Tibial artery (tissue), 4 donors: ENCODE measurements at places on chromosomes 13 and 19.

DNA sequence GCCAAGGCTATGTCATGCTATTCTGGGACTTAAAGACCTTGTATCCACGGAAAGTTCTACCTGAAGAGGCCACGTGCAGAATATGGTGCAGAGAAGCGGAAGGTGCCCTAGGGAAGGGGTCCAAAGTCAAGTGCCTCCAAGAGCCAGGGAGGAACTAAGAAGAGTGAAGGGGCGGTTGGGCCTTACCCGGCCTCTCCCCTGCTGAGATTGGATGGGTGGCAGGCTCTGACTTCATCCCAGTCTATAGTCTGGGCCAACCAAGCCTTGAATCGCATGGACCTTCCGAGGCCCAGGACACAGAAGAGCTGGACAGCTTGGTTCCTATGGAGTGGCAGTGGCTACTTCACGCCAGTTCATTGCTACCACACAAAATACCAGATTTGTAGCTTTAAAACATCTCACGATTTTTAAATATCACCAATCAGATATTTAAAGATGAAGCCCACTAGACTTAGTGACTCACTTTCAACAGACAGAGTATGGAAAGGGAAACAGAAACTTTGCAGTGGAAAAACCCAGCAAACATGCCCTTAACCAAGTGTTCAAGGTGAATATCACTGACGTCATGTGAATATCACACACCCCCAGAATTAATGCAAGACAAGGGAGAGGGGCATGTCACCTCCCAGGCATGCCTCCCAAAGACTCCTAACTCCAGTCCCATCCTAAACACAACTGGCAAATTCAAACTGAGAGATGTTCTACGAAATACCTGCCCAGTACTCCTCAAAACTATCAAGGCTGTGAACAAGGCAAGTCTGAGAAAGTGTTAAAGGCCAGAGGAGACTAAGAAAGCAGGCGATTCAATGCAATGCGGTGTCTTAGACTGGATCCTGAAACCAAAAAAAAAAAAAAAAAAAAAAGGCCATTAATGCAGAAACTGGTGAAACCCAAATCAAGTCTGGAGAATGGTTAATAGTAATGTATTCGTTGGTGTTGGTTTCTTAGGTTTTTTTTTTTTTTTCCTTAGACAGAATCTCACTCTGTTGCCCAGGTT is 10.2 kb downstream of the C19orf12 start:
- peaks cover 49% of the 10 kb centered on the region for H3K36me3 ChIP-seq
- DNase-seq, result no peak
- H3K4me3 ChIP-seq, result no peak overlapping the region
- H3K27me3 ChIP-seq, result no peaks in the 10 kb centered on the region
- H3K27ac ChIP-seq, result no peak overlapping the region

DNA sequence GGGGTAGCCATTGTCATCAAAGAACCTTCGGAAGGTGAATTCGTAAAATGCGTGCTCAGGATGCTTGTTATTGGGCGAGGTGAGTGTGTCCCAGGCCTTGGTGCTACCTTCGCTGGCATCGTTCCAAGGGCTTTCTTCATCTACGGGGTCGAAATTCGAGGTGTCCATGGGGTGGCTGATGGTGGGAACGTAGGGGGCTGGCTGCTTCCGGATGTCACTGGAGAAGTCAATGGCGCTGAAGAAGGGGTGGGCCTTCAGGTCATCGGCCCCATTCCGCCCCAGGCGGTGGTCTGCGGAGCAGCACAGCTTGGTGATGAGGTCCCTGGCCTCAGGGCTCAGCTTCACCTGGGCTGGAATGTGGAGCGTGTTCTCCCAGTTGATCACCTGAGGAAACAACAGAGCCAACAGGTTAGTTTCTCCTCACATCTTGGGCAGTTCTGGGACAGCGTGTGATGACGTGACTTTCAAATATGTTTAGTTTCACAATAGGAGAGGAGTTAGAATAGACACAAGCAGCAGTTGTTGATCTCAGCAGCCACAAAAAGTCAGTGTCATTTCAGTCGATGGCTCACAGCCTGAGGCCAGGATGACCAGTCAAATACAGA is 72.5 kb upstream of the XPO4 start:
- H3K27ac ChIP-seq, result no peak overlapping the region
- H3K4me1 ChIP-seq, result no peaks in the 10 kb centered on the region
- no peaks in the 10 kb centered on the region for H3K27me3 ChIP-seq
- peaks cover 64% of the 10 kb centered on the region for H3K36me3 ChIP-seq

GRCh38 chr13:97386801-97387484 is 47.0 kb upstream of the RAP2A start:
- H3K27ac ChIP-seq, result no peak overlapping the region
- H3K4me1 ChIP-seq, result no peaks in the 10 kb centered on the region
- no peak for DNase-seq
- no peak overlapping the region for H3K4me3 ChIP-seq
- H3K27me3 ChIP-seq, result no peaks in the 10 kb centered on the region

- no peaks in the 10 kb centered on the region for H3K27me3 ChIP-seq
- no peaks in the 10 kb centered on the region for H3K4me1 ChIP-seq
- no peak for DNase-seq
- peaks cover 36% of the 10 kb centered on the region for H3K36me3 ChIP-seq
Measured at GRCh38 chr13:91358387-91358782, 10.9 kb downstream of the MIR17HG start.

GRCh38 chr13:51804295-51805172 is 571 bp upstream of the DHRS12 start:
- DNase-seq, result peak; percentile 40
- peak overlapping the region; percentile 73 for H3K4me3 ChIP-seq
- H3K4me1 ChIP-seq, result peaks cover 58% of the 10 kb centered on the region
- H3K27me3 ChIP-seq, result no peaks in the 10 kb centered on the region

DNA sequence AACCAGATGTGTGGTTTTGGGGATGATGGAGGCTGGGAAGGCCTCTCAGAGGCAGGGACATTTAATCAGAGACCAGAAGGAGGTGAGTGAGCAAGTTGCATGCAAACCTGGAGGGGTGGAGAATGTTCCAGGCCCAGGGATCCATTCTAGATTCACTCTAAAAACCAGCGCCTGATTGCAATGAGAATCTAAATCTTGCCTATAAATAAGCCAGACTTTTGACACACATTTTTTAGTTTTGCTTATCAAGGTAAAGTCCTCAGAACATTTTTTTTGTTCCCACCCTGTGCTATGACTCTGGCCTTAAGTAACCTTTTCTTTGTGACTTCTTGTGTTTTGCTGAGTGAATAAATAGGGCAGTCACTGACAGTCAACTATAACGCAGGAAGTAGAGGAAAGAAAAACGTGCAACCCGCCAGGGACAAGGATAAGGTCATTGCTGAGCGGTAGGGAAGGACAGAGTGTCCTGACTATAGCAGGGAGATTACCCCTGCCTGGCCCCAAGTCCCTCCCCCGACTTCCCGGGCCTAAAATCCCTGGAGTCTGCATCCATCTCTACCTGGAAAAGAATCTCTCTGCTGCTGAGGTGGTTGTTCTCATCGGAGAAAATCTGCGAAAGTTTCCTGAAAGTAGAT is 14.4 kb downstream of the RGL3 start:
- DNase-seq, result no peak
- no peaks in the 10 kb centered on the region for H3K27me3 ChIP-seq
- no peaks in the 10 kb centered on the region for H3K36me3 ChIP-seq
- H3K27ac ChIP-seq, result no peak overlapping the region
- H3K4me3 ChIP-seq, result no peak overlapping the region

- DNase-seq, result no peak
- no peak overlapping the region for H3K27ac ChIP-seq
- H3K4me1 ChIP-seq, result no peaks in the 10 kb centered on the region
Measured at GRCh38 chr13:50055454-50055853, 40.2 kb downstream of the KCNRG start.

- DNase-seq, result no peak
- H3K4me1 ChIP-seq, result peaks cover 29% of the 10 kb centered on the region
- no peaks in the 10 kb centered on the region for H3K27me3 ChIP-seq
Measured at GRCh38 chr19:8512115-8512967, 1.6 kb downstream of the ZNF414 start.

GRCh38 chr13:69291292-69291906 is 816.2 kb upstream of the ATXN8OS start:
- no peaks in the 10 kb centered on the region for H3K36me3 ChIP-seq
- H3K27me3 ChIP-seq, result no peaks in the 10 kb centered on the region
- no peak overlapping the region for H3K27ac ChIP-seq
- H3K4me1 ChIP-seq, result no peaks in the 10 kb centered on the region

- DNase-seq, result peak; percentile 47
- H3K27me3 ChIP-seq, result no peaks in the 10 kb centered on the region
- peak overlapping the region; percentile 72 for H3K4me3 ChIP-seq
- peaks cover 21% of the 10 kb centered on the region for H3K4me1 ChIP-seq
- H3K36me3 ChIP-seq, result no peaks in the 10 kb centered on the region
Measured at GRCh38 chr13:29594303-29594709, 1.2 kb downstream of the SLC7A1 start.

DNA sequence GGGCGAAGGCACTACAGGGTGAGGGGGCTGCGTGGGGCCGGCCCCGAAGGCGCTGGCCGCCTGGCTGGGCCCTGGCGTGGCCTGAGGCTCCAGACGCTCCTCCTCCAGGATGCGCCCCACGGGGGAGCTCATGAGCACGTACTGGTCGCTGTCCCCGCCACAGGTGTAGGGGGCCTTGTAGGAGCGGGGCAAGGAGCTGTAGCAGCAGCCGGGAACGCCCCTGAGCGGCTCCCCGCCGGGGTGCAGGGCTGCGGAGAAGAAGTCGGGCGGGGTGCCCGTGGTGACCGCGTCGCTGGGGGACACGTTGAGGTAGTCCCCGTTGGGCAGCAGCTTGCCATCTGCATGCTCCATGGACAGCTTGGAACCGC is 3.0 kb downstream of the IRS2 start:
- H3K36me3 ChIP-seq, result peaks cover 36% of the 10 kb centered on the region
- DNase-seq, result no peak
- H3K27me3 ChIP-seq, result no peaks in the 10 kb centered on the region
- peaks cover 56% of the 10 kb centered on the region for H3K4me1 ChIP-seq

GRCh38 chr13:50955798-50956197 is 46.2 kb downstream of the RNASEH2B start:
- no peak overlapping the region for H3K4me3 ChIP-seq
- peaks cover 3% of the 10 kb centered on the region for H3K36me3 ChIP-seq
- no peak overlapping the region for H3K27ac ChIP-seq
- H3K4me1 ChIP-seq, result no peaks in the 10 kb centered on the region
- DNase-seq, result no peak

- no peaks in the 10 kb centered on the region for H3K27me3 ChIP-seq
- H3K27ac ChIP-seq, result no peak overlapping the region
- no peak overlapping the region for H3K4me3 ChIP-seq
- peaks cover 5% of the 10 kb centered on the region for H3K4me1 ChIP-seq
- peak; percentile 59 for DNase-seq
Measured at GRCh38 chr19:40360708-40361241, 12.3 kb downstream of the PLD3 start.

DNA sequence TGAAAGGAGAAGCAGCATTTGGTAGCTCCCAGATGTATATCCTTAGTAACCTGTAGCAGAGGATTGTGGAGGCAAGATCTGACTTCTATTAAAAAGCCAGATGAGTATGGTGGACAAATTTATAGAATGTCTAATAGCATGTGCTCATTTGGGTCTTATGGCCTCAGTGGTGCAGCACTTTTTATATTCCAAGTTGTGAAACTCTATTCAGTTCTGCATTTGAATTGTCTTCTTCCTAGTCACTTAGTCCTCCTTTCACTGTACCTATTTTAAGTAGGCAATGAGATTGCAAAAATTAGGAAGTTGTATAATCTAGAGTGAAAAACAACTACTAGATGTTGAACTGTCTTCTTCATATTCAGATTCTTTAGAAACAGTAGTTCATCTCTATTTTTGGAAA is 412.5 kb upstream of the PCDH9 start:
- no peaks in the 10 kb centered on the region for H3K36me3 ChIP-seq
- no peak overlapping the region for H3K27ac ChIP-seq
- H3K27me3 ChIP-seq, result no peaks in the 10 kb centered on the region
- no peaks in the 10 kb centered on the region for H3K4me1 ChIP-seq
- DNase-seq, result no peak
- H3K4me3 ChIP-seq, result no peak overlapping the region

DNA sequence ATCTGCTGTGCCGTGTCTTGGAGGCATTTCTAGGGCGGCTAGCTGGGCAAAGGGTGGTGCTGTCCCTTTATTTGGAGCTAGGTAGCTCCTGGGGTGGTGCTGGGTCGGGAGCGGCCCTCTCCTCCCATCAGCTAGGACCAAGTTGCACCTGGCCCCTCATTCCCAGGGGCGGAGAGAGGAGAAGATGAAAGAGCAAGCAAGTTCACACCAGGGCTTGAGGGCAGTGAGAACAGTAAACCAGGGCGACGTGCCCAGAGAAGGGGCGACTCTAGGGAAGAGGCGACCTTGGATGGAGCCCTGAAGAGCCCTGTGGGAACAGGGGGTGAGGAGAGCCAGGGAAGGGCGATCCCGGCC is 17.0 kb upstream of the KCNN1 start:
- H3K36me3 ChIP-seq, result no peaks in the 10 kb centered on the region
- H3K4me3 ChIP-seq, result no peak overlapping the region
- peaks cover 66% of the 10 kb centered on the region for H3K27me3 ChIP-seq
- no peak for DNase-seq
- H3K4me1 ChIP-seq, result no peaks in the 10 kb centered on the region
